ENCODE measurements at places on chromosomes 13 and 19. TPM values are rescaled to one million over a fixed set of nuclear protein-coding genes. Genes with fewer than 3 reads are reported as not detected.

- no peak for ATAC-seq
These were observed 305.2 kb downstream of the MTUS2 start for GRCh38 chr13:29125191-29125933.

DNA sequence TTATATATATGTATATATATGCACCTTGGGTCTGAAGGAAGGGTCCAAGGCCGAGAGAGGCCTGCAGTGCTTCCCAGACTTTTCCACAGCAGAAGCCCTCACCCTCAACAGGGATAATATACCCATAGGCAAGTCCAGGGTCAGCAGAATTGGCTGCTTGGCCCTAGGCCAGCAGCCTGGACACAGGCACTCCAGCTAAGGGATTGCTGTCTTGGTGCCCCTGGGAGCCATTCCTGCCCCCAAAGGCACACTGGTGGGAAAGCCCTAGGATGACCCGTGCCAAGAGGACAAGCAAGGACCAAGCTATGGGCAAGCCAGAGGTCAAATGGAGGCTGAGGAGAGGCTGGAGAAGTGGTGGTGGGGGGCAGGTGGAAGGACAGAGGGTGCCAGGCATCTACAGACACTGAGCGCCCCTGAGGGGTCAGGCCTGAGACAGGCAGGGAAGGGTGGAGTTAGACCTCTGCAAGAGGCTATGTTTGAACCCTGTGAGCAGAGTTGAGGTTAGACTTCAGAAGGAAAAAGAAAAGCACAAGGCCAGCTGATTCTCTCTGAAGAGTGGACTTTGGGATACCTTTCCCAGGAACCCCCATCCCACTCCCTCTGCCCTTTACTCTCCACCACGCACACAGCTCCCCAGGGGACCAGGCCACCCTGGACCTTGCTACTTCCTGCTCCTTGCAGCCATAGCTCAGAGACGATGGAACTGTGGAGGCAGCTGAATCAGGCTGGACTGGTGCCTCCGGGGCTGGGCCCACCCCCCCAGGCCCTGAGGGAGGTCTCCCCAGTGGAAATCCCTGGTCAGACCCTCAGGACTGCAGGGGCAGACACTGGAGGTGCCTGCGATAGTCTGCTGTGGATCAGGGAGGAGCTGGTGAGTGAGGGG is at the start of gene ERICH4:
Gene ERICH4 (plus strand): TSS at position 684 of the 883 bp plus-strand sequence. CDS start 14 bp downstream, at position 698.
- no peak for ATAC-seq

DNA sequence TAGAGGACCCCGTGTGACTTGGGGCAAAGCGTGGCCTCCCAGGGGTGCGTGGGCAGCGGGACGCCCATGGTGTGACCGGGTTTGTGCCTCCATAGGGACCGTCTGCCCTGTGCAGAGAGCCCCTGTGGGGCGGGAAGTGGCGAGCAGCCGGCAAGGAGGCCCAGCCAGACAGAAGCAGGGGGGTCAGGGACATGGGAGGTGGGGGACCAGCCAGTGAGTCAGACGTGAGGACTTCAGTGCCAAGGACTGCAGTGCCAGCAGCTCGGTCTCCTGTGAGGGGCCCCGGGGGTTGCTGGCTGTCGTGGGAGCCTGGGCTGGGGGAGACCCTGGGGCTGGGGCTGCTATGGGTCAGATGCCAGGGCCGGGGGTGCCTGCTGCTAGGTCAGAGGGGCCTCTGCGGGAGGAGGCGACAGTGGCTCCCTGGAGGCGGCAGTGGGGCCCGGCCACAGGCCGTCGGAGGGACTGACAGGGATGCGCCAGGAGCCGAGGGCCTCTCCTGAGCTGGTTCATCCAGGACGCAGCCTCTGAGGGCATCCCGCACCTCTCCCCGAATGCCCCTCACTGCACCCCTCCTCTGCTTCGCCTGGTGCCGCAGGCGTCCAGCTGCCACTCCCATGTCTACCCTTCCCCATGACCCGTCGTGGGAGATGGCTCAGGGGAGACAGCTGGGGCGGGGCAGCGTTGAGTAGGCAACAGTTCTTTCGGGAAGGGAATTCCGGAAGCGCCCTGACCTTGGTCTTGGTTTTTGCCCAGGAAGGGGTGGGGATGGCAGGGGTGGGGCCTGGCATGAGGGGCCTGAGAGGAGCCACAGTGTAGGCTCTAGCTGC is 80.0 kb downstream of the KDM4B start:
- peak; percentile 47 for ATAC-seq

CYP4F12 gene
- total RNA-seq = 0.41 TPM

FUT1 gene
- total RNA-seq = 0.45 TPM

TLE6 gene
- 7.0 TPM for total RNA-seq

HRC gene
- total RNA-seq = 47.8 TPM

MUC16 gene
- 0.05 TPM for total RNA-seq

Data from motor neuron (in vitro differentiated cells).